ENCODE measurements at places on chromosomes 7 and 10. TPM values are rescaled to one million over a fixed set of nuclear protein-coding genes. Genes with fewer than 3 reads are reported as not detected.

The CXCL12 gene
- 83.5 TPM for total RNA-seq

The NUTM2E gene
- not detected for total RNA-seq

The MAGI2 gene
- 4.2 TPM for total RNA-seq

The PDE1C gene
- total RNA-seq, result 2.1 TPM

The BMPER gene
- 9.4 TPM for total RNA-seq

The C7orf33 gene
- not detected for total RNA-seq

The SPDYE2B gene
- total RNA-seq, result not detected

The AGR2 gene
- 3.1 TPM for total RNA-seq

The PSMG3 gene
- total RNA-seq, result 19.3 TPM

The TRIM50 gene
- total RNA-seq, result 0.52 TPM

The EGFR gene
- 17.7 TPM for total RNA-seq

The LRIT1 gene
- total RNA-seq, result not detected

The GNA12 gene
- 9.9 TPM for total RNA-seq

The WNT2 gene
- 3.1 TPM for total RNA-seq

The CTAGE4 gene
- total RNA-seq, result not detected

The SUN3 gene
- total RNA-seq, result not detected

The PNLIP gene
- 1.0 TPM for total RNA-seq

The ACSM6 gene
- total RNA-seq, result not detected

The RBP3 gene
- not detected for total RNA-seq

The TAS2R41 gene
- total RNA-seq, result not detected

The FAM13C gene
- total RNA-seq, result 31.8 TPM

The GUSB gene
- total RNA-seq, result 32.9 TPM

The FAM180A gene
- total RNA-seq, result 0.52 TPM

The LIPA gene
- 50.1 TPM for total RNA-seq

The HECW1 gene
- total RNA-seq, result not detected

The AKR1C8 gene
- not detected for total RNA-seq

The MOGAT3 gene
- total RNA-seq, result not detected

The AMPH gene
- total RNA-seq, result 9.4 TPM

The DDX21 gene
- total RNA-seq, result 24.5 TPM

The HKDC1 gene
- not detected for total RNA-seq

The PLCE1 gene
- 29.2 TPM for total RNA-seq

The RP9 gene
- 15.7 TPM for total RNA-seq

The LIPJ gene
- 0.52 TPM for total RNA-seq

The RELN gene
- 14.1 TPM for total RNA-seq

The TMEM176B gene
- 18.3 TPM for total RNA-seq

The UCMA gene
- 1.6 TPM for total RNA-seq

The ANLN gene
- 9.9 TPM for total RNA-seq

The STOX1 gene
- total RNA-seq, result 3.7 TPM

The ADAMTS14 gene
- total RNA-seq, result 5.7 TPM

The FAS gene
- total RNA-seq, result 8.4 TPM

The STEAP4 gene
- 3.7 TPM for total RNA-seq

The IL2RA gene
- total RNA-seq, result not detected

The RSPH10B gene
- 2.1 TPM for total RNA-seq

Measured in skeletal muscle tissue (tissue), 5 donors.